ENCODE measurements at places on chromosomes 2 and 18.

- DNase-seq = no peak
Measured at GRCh38 chr18:24094561-24094960, 44.3 kb upstream of the CABYR start.

DNA sequence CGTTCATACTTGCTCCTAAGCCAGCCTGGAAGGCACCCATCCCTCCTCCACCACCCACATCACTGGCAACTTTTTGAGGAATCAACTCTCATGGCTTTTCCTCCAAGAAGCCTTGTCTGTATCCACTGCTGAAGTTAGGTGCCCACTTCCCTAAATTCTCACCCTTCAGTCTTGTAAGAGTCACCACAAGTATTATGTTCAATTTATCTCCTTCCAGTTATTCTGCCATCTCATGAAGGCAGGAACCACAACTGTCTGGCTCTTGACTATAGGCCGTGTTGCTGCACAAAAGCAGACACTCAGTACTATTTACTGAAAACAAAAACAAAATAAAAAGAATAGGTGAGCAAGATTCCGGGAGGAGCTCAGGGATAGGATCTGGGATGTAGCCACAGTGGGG is 234.8 kb downstream of the CYRIA start:
- no peak for DNase-seq

DNA sequence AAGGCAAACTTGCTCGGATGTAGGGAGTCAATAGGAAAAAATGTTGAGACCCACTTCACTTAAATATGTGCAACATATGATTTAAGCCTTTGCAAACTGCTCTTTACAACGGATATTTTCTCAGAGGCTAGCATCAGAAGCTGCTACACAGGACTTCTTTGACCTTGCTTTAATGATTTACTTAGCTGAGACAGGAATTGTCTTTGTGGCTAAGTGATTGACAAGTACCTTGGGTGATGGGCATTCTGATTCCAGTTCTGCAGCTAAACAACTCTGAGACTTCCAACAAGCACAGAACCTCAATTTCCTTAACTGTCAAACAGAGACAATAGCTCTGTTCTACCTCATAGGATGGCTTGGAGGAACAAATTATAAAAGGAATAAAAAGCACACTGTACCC is 150.2 kb downstream of the NCKAP5 start:
- DNase-seq = no peak

GRCh38 chr2:63488118-63488713 is 100.1 kb downstream of the WDPCP start:
- peak; percentile 4 for DNase-seq

DNA sequence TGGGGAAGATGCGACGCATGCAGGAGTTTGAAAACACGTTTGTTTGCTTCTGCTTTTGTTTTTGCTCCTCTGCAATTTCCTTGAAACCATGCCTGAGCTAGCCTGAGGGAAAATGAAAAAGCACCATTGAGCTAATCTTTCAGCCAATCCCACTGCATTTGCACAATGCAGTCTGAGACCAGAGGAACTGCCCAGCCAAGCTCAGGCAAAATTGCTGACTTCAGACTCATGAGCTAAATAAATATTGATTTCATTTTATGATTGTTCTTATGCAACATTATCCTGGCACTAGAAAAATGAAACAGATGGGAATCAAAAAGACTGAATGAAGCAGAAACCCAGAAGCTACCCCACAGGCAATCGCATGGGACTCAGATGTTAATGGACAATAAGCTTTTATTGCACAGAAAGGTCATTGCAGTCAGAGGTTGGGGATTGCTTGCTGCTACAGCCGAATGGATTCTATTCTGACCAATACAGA is 37.0 kb downstream of the TPRKB start:
- no peak for DNase-seq

DNA sequence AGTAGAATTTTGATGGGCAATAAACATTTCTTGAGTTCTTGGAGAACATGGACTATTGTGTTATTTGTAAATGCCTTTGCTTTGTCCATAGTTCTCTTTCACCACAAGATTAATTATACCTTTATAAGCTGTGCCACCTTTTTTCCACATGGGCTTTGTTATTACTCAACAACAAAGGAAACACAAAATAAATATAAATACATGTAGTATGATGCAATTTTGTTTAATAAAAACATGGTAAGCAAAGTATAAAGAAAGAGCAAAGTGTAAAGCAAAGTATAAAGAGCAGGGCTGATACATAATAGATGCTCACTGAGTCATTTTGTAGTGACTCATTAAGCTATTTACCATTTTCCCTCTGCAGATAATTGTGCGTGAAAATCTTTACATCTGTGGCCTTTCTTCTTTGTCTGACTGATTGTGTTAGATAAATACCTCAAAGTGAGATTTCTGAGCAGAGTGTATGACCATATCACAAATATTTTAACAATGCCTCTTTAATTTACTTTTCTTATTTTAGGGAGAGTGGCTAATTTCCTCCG is 80.9 kb downstream of the CERS6 start:
- DNase-seq = no peak

DNA sequence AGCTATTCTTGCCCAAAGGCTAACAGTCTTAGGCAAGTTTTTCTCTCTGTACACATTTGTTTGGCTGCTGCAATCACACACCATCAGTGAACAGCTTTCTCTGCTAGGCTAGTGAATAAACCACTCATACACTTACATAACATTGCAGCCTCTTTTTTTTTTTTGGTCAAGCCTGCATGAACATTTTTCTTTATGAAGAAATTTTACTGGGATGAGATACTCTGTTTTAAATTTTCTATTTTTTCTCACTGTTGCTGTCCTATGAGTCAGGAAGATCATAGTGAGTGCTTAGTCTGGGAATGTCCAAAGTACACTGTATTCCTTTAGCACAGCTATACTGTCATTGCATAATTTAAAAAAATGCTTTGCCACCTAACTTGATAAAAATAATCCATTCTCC is 58.5 kb downstream of the ROCK1 start:
- peak; percentile 75 for DNase-seq

DNA sequence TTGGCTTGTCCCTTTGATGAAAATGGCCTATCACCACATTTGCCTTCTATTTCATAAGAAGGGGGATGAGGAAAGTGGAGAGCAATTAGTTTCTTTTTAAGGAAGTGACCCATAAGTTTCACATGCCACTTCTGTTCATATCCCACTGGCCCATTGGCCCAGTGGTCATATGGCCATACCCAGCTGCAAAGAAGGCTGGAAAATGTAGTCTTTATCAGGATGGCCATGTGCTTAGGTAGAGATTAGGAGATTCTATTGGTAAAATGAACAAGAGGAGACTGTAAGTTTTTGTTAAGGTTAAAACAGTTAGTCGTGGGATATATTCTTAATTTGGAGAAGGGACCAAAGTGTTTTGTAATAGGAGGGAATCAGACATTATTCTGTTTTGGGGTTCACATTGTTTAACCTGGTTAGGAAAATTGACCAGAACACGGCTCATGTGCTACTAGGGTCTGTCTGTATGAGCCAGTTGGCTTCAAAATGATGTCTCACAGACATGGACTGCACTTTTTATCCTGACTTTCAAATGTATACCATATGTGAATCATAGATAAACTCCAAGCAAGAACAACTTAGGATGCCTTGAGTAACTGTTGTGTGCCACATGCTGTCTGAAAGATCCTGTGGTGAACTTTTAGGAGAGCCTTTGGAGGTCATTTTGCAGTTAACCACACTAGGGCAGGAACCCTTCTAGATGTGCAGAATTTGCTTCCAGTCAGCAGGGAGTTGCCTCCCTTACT is 17.3 kb downstream of the PLCL1 start:
- no peak for DNase-seq

GRCh38 chr18:75223687-75224347 is 13.2 kb downstream of the TSHZ1 start:
- DNase-seq = no peak

- DNase-seq = no peak
Measured at GRCh38 chr18:55857409-55857808, 269.4 kb upstream of the TCF4 start.

- DNase-seq = no peak
Measured at GRCh38 chr2:180676520-180677025, 303.8 kb upstream of the UBE2E3 start.

GRCh38 chr18:24584813-24585212 is 124.4 kb downstream of the HRH4 start:
- DNase-seq = no peak

GRCh38 chr18:62288665-62289008 is 36.5 kb upstream of the TNFRSF11A start:
- DNase-seq = peak; percentile 14

DNA sequence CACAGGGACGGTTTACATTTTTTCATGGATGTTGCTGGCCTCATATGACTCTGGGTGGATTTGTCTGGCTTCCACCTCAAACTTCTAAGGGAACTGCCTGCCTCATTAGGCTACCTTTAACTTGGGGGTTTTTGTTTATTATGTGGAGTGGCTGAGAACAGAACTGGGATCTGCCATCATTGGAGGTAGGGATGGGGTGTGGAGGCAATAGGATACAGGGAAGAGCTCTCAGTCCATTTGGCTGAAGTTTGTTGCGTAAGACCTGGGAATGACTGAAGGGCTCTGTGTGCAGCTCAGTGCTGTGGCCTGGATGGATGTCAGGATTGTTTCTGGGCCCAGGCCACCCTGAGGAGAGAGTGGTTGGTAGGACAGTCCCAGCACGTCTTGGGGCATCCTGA is 31.2 kb downstream of the ASB1 start:
- no peak for DNase-seq

GRCh38 chr18:48991319-48991660 is 40.5 kb upstream of the SMAD7 start:
- no peak for DNase-seq

- no peak for DNase-seq
Measured at GRCh38 chr18:41456831-41457230, 498.2 kb upstream of the PIK3C3 start.

DNA sequence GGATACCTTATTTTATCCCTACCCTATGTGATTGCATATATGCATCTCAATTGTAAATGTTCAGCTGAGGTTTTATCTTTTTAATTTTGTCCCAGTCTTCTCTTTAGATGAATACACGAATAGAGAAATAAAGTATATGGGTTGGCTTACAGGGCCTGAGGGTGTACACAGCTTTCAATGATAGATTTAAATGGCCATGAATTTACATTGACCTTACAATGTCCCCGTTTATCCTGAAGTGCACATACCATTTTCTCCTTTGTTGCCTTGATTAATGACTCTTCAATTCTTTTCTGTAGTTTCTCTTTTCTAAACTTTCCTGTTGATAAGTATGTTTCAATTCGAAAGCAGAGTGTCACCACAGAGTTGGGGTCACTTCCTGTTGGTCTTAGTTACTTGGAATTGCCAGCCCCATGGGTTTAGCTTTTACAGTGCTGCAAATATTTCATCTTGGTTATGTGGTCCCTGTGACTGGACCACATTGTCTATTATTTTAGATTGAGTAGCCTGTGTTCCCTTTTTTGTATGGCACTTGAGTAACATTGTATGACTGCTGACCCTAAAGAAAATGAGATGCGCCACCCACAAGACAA is 1616.3 kb upstream of the ACVR2A start:
- no peak for DNase-seq

DNA sequence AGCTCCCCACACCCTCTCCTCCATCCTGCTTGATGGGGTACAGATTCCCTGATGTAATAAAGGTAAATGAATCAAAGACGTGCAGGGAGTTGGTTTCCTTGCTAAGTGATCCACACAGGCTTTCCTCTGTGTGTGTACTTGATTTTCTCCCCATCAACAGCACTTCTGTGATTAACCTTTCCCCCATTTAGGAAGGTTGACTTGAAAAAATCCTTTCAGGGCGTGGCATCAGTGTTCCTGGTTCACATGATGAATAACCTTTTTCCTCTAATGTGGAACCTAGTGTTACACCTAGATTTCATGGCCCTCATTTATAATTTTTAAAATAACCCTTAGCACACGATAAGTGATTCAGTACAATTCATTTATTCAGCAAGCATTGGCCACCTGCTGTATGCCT is 115.0 kb downstream of the ICA1L start:
- no peak for DNase-seq

DNA sequence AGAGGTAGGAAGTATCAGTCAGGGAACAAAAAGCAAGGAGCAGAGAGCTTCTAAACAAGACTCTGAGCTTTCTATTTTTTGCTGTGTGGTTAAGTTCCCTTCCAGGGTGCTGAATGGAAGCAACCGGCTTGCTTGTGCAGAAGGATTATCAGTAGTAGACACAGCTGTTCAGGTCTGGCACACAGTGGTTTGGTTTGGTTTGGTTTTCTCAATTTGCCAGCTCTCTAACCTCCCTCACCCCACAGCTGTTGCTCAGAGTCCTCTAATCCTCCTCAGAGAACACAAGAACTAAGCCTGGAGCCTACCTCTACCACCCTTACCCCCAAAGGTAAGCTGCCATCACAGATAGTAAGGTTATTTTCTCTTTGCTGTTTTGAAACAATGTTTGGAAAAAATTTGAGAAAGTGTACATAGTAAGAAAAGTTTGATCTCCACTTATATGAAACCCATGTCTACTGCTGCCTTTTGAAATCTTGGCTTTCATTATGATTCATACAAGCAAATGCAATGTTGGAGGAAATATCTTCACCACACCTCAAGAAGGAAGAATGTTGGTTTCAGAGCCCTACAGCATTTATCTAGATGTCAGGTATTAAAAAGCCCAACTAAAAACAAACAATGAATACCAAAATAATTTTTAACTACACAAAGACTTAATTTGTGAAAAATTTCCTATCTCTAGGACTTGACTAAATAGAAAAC is 255.3 kb downstream of the NR4A2 start:
- no peak for DNase-seq

GRCh38 chr2:100524331-100524730 is 38.5 kb upstream of the PDCL3 start:
- no peak for DNase-seq

- no peak for DNase-seq
Measured at GRCh38 chr18:55319459-55320193, 268.4 kb downstream of the TCF4 start.

GRCh38 chr2:202612145-202612544 is 22.6 kb upstream of the FAM117B start:
- DNase-seq = no peak

GRCh38 chr2:41414486-41415230 is 633.2 kb upstream of the PKDCC start:
- no peak for DNase-seq

DNA sequence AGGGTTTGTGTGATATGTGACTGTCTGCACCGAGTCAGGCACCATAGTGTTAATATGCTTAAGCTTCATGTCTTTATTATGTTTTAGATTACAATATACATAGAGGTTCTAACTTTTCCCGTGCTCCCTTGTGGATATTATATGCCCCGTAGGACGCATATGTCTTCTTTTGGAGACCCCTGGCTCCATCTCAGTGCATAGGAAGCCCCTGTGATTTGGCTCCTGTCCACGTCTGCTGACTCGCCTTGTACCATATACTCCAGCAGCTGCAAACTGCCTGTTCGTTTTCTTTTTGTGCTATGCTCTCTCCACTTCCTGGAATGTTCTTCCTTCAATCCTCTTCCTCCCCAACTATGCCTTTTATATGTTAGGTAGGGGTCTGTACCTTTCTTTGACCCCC is 110.9 kb downstream of the PTRHD1 start:
- DNase-seq = no peak
